Epithelial cell of proximal tubule (primary cell): ENCODE measurements at places on chromosomes 7 and 10.

DNA sequence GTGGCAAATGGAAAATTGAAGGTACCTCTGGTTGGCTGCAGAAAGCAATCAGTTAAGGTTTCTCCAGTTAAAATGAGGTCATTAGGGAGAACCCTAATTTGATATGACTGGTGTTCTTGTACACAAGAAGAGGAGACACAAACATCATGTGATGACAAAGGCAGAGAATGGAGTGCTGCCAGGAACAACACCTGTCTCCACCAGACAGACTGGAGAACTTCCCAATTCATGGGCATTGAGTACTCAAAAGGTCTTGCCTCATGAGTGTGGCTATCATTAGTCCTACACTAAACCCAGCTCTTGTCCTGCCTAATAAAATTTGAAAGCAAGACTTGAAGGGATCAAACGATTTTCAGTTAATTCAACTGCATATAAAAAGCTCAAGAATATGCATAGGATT lies 152.6 kb downstream of the PTPN20 start:
- no peak for DNase-seq

- no peak for DNase-seq
Observed at GRCh38 chr7:37974711-37975110, 54.3 kb downstream of the EPDR1 start.

GRCh38 chr7:137020351-137020750 lies 151.9 kb downstream of the CHRM2 start:
- DNase-seq: no peak

DNA sequence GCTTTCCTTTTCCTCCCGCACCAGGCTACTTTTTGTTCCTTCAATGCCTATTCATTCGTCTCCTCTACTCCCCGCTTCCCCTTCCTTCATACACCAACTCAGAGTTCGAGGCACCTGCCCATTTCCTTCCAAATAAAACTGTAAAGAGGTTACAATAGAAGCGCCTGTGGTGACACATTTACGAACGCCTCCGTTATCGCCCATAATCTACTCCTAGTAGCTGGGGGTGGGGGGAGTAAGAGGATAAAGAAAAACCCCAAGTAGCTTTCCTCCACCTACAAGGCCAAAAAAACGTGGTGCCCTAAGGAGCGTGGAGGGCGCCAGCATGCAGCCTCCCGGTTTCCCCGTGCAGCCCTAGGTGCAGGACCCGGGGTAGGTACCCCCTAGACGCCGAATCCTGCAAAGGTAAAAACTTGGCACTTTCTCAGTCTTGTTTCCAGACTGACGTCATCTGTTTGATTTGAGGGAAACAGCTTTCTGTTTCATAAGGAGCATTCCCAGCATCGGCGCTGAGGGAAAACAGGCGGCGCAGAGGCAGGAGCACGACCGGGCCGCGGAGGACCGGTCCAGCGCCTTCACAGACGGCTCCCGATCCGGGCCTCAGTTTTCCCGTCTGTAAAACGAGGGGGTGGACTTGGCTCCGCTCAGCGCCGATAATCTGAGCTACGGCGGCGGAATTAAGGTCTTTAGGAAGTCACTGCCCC lies 922 bp downstream of the PPA1 start:
- DNase-seq: no peak

- no peak for DNase-seq
Observed at GRCh38 chr7:155460926-155461613, 3.1 kb downstream of the EN2 start.

GRCh38 chr7:130359276-130359857 lies 14.8 kb downstream of the CPA5 start:
- no peak for DNase-seq

- DNase-seq: no peak
Observed at GRCh38 chr10:4622384-4622783, 203.6 kb upstream of the AKR1E2 start.

DNA sequence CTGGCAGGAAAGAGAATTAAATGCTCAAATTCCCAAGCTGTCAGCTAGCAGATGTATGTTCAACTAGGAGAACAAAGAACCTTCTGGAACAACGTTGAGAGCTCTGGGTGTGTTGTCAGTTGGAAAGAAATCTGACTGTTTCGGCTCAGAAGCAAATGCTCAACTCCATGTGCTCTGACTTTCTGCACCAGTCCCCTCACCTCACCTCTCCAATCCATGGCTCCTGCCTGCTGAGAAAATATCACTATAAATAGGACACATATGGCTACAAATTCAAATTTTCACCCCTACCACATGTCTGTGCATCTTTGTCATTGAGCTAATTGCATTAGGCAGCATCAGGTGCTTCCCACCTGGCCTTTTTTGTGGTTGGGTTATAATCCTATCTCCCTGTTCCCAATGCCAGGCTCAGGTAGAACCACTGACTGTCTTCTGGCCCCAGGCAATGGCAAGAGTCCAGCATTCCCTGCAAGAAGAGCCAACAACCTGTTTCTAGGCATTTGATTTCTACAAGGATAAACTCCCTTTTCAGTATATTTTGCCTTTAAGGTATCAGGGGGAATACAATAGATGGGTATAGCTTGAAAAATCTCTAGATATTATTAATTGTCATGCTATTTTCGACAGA lies 142.6 kb upstream of the LSM8 start:
- no peak for DNase-seq

GRCh38 chr7:21412957-21413356 lies 14.9 kb upstream of the SP4 start:
- DNase-seq: no peak

GRCh38 chr7:132519936-132520335 lies 56.3 kb downstream of the PLXNA4 start:
- DNase-seq: no peak

- no peak for DNase-seq
Observed at GRCh38 chr10:27908231-27908630, 90.6 kb downstream of the ODAD2 start.
